ENCODE measurements at places on chromosomes 2 and 18.

- no peak for DNase-seq
These were observed 18.4 kb downstream of the DNER start for GRCh38 chr2:229695961-229696360.

GRCh38 chr2:45968946-45969584, 317.6 kb downstream of the PRKCE start:
- no peak for DNase-seq

GRCh38 chr2:137522620-137523011, 441.7 kb upstream of the HNMT start:
- no peak for DNase-seq

DNA sequence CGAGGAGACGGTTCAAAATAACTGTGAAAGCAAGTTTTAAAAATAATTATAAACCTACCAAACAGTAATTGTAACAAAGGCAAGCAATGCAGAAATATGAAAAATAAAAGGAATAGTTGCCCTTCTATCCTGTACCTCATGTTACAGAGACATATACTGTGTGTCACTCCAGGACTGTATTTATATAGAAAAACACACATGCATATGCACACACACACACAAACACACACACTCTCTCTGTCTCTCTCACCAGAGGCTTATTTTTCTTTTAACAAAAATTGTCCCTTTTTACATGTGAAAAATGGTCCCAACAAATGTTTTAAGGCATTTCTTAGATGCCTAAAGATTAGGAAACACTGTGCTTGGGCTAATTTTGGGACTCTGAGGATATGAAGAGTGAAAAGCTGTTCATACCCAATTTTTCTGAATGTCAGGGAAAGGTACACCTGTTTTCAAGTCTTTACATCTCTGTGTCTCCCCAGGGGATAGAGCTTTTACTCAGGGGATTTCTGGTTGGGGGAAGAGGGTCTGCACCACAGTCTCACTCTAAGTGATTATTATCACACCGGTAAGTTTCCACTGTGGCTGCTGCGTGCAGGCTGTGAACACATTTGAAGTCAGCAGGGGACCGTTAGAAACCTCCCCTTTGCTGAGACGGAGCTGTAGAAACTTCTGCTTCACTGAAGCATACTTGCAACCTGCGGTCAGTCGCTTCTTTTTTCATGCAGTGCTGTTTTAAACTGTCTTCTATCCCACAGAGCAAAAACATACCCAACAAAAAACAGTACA, 51.4 kb upstream of the SPAG16 start:
- peak; percentile 5 for DNase-seq

DNA sequence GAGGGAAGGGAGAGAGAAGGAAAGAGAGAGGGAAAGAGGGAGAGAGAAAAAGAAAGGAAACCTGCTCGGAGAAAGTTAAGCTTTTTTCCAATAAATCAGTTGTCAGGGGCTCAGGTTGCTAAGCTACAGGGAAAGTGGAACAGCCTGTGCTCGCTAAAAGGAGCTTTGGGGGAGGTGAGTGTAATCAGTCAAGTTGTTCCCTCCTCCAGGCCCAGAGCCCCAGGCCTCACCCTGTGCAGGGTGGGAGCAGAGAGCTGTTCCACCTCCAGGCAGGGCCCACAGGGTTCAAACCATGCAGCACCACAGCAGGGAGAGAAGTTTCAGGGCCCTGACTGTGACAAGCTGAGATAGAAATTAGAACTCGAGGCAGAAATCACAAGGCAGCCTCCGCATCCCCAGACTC, 56.4 kb upstream of the PPP1CB start:
- DNase-seq = no peak

DNA sequence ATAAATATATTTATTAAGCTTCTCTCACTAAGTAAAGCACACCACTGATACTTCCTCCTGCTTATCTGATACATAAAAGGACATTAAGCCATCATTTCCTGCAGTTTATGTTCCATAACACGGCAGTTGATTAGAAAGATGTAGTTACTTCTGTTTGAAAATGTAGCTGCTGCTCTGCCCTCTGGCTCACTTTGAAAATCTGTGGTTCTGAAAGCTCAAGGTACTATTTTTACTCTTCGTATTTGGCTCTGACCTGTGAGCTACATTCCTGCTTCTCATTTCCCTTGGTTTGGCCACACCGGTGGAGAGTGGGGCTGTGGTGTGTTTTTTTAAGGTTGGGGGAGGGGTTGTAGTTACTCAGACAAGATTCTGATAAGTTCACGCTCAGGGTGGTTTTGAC, 12.8 kb upstream of the TTN start:
- no peak for DNase-seq

- no peak for DNase-seq
These were observed 1.1 kb downstream of the PTH2R start for GRCh38 chr2:208407667-208408066.

GRCh38 chr2:122532481-122532880, 777.0 kb downstream of the TSN start:
- no peak for DNase-seq

DNA sequence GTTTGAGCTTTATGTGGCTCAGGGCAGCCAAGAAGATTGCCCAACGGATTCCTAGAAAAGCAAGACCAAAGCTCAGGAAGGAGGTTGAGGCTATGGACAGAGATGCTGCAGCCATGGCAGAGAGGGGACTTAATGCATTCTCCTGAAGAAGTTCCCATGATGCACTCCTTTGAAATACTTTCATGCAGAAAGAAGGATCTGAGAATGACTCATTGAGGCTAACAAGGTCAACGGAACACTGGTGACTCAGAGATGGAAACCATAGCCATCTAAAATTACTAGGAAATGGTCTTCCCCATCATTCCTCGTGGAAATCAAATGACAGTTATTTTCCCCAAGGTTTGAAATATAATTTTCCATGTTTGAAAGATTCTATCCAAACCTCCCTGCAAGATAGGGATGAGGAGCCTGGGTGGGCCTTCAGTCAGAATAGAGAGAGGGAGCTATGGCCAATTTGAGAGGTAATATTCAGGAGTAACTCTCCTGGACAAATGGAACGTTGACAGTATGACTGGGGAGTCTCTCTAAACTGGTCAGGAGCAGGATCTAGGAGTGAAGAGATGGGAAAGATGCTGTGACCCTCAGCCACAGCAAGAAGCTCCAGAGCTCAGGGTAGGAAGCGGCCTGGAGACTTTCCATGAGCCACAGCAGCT, 63.0 kb downstream of the REEP1 start:
- DNase-seq = no peak

GRCh38 chr2:231189171-231189530, 9.3 kb upstream of the ARMC9 start:
- no peak for DNase-seq

- DNase-seq = no peak
These were observed 311.2 kb downstream of the OSR1 start for GRCh38 chr2:19046986-19047780.

- DNase-seq = no peak
These were observed 38.0 kb downstream of the TMX3 start for GRCh38 chr18:68676913-68677312.

GRCh38 chr2:239839306-239839705, 185.8 kb downstream of the NDUFA10 start:
- no peak for DNase-seq

GRCh38 chr2:210461401-210461800, 15.2 kb downstream of the LANCL1 start:
- no peak for DNase-seq

GRCh38 chr2:58919316-58919715, 678.2 kb upstream of the FANCL start:
- DNase-seq = no peak

- DNase-seq = no peak
These were observed 34.1 kb upstream of the REEP1 start for GRCh38 chr2:86371527-86371926.

- no peak for DNase-seq
These were observed 39.6 kb downstream of the ZFP36L2 start for GRCh38 chr2:43186679-43187374.

- DNase-seq = no peak
These were observed 24.2 kb downstream of the RAPH1 start for GRCh38 chr2:203510941-203511305.
